ENCODE measurements at places on chromosomes 4 and X.
A peak's percentile ranks its signal among the peaks of the same experiment; 100 is the strongest.

DNA sequence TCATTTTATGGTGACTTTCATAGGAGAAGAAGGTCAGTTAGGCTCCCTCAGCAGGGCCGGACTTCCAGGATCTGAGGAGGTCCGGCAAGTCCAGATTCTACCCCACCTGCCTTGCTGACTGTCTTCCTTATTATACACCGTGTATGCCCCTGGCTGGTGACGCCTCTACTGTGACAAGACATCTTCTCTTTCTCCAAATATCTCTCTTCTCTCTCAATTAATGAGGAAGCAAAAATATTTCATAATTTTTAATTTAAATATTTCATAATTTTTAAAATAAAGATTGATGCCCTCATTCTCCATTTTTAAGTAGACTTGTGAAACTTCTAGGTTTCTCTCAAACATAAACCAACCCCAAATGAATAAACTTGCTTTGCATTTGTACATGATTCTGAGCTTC, 202.5 kb downstream of the NSUN7 start:
- no peak for DNase-seq

GRCh38 chr4:107870236-107870635, 45.5 kb downstream of the SGMS2 start:
- DNase-seq = no peak

GRCh38 chrX:153873282-153874084, 12.5 kb downstream of the L1CAM start:
- DNase-seq = no peak

DNA sequence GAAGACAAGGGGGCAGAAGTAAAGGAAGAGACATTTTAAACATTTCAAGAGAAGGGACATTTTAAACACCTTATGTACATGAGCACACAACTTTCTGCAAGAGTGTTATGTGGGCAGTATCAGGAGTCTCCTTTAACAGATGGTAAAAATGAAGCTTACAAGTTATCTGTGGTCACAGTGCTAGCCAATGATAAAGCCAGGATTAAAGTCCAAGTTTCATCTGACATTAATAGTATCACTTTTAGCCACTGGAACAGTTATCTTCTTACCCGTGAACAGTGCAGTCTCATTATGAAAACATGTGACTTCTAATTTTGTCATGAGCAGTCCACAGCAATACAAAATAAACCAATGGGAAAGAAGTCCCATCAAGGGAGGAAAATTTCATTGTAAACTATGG, 627.9 kb upstream of the AGA start:
- no peak for DNase-seq

- DNase-seq = no peak
These were observed 626.9 kb downstream of the ANKRD50 start for GRCh38 chr4:124085561-124086180.

- no peak for DNase-seq
These were observed 16.4 kb upstream of the EIF4E start for GRCh38 chr4:98945297-98945850.

GRCh38 chr4:10117359-10118047, 904 bp upstream of the WDR1 start:
- DNase-seq = peak; percentile 44

Measured in fibroblast of skin of scalp (primary cell).